ENCODE measurements at places on chromosomes 3 and 15.
A peak's percentile ranks its signal among the peaks of the same experiment; 100 is the strongest.

- no peak for DNase-seq
Measured at GRCh38 chr3:86653661-86654205, 337.2 kb downstream of the VGLL3 start.

- DNase-seq = no peak
Measured at GRCh38 chr3:188796122-188796631, 375.6 kb upstream of the TPRG1 start.

DNA sequence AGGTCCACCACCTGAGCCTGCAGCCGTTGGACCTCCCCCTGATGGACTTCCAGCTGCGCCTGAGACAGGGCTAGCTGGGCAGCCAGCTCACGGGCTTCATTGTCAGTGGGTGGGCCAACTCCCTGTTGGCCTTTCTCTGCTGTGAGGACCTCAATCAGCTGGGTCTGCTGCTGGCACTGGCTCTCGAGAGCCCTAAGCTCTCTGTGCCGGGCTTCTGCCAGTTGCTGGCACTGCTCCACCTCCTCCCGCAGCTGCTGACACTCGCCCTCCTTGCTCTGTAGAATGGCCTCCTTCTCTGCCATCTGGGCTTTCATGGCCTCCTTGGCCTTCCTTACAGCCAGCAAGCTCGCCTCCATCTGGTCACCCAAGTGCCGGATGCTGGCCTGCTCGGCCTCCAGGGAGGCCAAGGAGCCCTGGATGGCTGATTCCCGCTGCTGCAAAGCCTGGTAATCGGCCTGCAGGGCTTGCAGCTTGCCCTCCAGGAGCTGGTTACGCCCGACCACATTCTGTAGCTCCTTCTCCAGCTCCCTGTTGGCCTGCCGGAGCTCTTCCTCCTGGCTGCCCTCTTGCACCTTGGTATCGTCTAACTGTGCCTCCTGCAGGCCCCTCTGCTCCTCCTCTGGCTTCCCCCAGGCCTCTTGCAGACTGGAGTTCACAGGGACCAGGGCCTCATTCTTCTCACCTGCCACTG lies 23.8 kb downstream of the CXCR6 start:
- DNase-seq = no peak

- DNase-seq = no peak
Measured at GRCh38 chr15:95401587-95401986, 928.9 kb upstream of the NR2F2 start.

- no peak for DNase-seq
Measured at GRCh38 chr3:175865724-175866123, 1006.6 kb downstream of the NAALADL2 start.

DNA sequence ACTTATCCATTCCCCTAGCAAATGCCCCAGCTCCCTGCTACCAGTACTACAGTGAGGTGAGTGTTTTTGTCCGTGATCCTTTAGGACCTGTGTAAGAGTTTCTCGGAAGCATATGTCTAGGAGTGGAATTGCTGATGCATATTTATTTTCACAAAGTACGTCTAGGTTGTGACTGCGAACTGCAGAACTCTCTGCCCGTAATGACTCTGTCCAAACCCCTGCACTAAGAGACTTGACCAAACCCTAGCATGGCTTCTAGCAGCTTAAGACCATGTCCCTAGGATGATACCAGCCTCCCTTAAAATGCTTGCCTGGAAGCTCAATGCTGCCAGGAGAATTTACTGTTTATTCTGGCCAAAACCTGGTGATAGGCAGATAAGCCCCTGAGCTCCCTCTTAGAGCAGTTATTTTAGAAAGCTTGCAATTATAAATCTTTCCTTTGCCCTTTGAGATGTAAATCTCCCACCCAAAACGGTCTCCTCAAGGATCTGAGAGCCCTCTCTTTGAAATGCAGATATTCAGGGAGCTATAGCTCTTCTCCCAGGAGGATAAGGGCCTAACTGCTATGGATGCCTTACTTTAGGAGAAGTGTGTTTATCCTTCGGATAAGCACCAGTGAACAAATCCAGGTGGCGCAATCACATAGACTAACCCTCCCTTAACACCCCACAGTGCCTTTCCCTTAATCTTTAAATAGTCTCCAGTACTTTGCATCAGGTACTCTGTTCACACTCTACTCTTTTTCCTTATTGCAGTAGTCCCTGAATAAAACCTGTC lies 14.7 kb upstream of the CA12 start:
- peak; percentile 66 for DNase-seq

GRCh38 chr15:53611145-53611920 lies 148.1 kb downstream of the WDR72 start:
- DNase-seq = no peak

DNA sequence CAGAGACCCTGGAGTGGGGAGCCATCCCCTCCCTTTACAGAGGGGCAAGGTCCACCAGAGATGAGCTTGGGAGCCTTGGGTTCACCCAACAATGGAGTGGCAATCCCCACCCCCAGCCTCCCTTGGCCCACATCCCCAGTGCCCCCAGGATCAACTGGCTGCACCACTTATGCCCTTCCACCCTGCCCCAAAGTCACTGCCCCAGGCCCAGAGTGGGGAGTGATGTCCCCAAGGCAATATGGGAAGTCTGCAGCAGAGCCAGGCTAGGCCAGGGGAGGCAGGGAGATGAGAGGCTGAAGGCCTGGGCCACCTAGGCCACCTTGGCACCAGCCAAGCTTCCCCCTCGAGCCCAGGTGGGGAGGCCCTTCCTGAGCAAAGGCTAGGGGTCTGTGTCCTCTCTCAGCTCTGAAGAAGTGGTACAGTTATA lies 145.5 kb downstream of the SMAD6 start:
- peak; percentile 13 for DNase-seq

DNA sequence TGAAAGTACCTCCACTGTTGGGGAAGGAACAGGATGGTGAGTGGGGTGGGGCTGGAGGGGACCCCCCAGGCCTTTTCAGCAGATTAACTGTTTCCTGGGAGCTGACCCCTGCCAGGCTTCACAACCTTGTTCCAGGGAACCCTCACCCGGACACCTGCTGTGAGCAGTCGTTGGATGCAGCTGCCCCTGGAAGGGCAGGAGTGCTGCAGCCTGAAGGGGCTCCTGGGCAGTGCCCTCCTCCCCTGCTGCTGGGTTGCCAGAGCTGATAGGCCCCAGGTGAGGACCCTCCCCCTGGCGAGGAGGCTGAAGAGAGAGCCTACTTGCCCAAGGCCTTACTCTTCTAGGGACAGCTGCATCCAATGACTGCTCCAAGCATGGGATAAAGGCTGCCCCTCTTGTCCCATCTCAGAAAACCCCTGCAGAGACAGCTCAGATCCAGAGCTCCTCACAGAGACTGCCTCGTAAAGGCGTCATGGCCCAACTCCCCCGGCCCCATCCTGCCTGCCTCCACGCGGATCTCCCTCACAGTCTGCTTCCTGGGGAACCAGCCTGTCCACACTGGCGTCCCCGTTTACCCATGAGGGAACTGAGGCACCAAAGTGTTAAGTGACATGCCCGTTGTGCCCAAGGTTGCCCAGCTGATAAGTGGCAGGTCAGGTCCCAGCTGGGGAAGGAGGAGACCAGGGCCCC lies 193.4 kb upstream of the LINGO1 start:
- no peak for DNase-seq

GRCh38 chr15:32831485-32831884 lies 113.7 kb downstream of the GREM1 start:
- no peak for DNase-seq

DNA sequence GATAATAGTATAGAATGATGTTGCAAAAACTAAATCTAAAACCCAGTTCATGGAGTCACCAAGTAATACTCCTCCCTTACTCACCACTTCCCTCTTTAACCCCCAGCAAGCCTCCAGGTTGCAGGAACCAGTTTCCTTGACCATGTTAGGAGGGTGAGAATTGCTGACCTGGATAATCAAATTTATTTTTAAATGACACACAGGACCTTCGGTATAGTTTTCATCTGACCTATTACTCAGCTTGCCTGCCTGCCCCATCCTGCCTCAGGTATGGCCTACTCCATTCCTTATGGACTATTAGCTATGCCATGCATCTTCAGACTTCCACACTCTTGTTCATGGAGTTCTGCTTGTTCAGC lies 883 bp downstream of the RTP4 start:
- no peak for DNase-seq

- DNase-seq = no peak
Measured at GRCh38 chr3:183554377-183554776, 1.1 kb downstream of the KLHL6 start.

DNA sequence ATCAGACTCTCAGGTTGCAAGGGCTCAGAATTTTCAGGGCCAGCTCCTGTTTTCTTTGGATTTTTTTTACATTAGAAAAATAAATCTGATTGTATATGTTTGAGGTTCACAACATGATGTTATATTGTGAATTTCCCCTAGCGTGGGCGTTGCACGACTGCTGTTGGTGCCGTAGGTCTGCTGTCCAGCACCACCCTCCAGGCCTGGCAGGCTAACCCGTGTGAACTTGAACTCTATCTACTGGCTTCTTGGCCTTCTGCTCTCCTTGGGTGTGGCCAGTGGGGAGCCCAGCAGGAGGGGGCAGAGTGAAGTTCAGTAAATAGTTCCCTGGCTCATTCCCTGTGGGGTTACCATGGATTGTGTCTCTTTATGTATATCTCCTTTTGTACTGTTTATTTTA lies 80.5 kb upstream of the RORA start:
- DNase-seq = no peak

DNA sequence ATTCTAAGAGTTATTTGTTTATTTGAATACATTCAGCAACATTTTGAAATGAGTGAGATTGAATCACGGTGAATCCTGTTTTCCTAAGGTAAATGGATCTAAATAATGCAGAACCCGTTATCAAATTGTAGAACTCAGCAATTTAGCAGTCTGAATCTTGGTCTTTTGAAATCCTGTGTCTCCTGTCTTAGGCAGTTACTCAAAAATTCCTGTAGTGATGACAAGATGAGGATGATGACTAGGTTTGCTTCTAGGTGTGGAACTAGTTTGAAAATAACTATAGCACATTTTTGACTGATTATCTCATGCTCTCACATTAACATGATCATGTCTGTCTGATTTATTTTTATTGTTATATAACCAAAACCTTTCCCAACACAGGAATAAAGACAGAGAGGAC lies 115.0 kb downstream of the RAP2B start:
- DNase-seq = no peak

DNA sequence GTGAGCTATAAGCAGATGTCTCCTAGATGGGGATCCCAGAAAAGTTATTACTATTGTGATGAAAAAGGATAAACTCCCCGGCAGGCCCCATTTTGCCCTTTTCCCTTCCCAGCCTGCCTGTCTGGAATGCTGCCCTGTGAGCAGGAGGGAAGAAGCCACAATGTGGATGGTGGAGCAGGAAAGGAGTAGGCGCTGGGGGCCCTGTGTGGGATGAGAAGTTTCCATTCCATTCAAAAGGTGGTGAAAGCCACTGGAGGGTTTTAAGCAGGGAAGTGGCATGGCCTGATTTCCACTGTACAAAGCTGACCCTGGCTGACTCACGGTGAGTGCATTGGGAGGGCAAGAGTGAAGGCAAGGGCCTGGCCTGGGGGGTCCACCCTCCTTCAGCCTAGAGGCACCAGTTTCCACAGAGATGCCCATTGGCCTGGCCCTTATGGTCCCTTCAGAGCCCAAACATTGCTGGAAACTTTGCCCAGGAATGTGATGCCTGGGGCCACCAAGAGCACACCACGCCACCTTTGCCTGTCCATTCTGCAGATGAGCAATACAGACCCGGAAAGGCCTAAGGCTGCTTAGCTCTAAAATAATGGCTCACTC lies 206.9 kb downstream of the RPLP1 start:
- DNase-seq = peak; percentile 8

GRCh38 chr15:52923626-52924025 lies 133.5 kb upstream of the ONECUT1 start:
- no peak for DNase-seq

GRCh38 chr3:105960381-105960780 lies 91.6 kb upstream of the CBLB start:
- peak; percentile 61 for DNase-seq

DNA sequence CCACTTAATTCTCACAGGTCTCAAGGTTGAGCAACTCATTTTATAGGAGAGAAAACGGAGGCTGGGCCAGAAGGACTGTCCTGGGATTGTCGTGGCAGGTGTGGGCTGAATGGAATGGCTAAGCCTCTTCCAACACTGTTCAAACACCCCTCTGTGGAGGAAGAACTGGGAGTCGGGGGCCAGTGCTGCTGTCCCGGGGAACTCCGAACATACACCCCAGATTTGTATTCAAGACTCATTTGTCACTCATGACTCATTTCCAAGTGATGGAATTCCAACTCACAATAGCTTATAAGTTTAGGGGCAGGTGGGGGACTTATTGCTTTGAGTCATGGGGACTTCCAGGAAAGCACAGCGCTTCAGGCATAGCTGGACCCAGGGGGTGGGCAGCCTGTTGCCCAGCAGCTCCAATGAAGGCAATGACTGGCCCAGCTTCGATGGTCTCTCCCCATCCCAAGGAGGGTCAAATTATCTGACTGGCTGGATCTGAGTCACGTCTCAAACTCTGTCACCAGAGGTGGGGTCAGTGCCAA lies 72.5 kb downstream of the TM2D3 start:
- DNase-seq = no peak

GRCh38 chr3:62679988-62680387 lies 195.2 kb downstream of the CADPS start:
- DNase-seq = no peak

DNA sequence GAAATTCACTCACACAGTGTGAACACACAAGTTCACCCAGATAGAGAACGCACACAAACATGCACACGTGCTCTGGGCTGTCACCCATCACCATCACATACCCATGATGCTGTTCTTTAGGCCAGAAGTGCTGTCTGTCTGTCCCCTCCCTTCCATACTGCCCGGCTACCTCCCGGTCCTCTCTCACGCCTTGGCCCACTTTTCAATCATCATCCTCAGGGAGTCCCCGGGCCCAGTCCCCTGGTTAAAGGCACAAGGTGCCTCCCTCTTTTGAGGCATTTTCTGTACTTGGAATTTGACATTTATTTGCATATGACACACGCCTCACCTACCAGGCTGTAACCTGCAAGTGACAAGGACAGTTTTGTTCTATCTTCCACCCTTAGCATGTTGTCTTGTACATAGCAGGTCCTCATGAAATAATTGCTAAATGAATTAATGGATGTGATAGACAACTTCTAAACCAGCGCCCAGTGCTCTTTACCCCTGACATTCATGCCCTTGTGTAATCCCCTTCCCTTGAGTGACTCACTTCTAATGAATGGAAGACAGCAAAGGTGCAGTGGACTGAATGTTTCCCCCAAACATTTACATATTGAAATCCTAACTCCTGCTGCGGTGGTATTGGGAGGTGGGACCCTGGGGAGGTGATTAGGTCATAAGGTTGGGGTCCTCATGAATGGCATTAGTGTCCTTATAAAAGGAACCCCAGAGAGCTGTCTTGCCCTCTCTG lies 73.9 kb upstream of the ADPGK start:
- DNase-seq = no peak

GRCh38 chr3:96863129-96863740 lies 48.8 kb downstream of the EPHA6 start:
- DNase-seq = peak; percentile 37

GRCh38 chr15:98955331-98955730 lies 52.3 kb downstream of the PGPEP1L start:
- DNase-seq = no peak

DNA sequence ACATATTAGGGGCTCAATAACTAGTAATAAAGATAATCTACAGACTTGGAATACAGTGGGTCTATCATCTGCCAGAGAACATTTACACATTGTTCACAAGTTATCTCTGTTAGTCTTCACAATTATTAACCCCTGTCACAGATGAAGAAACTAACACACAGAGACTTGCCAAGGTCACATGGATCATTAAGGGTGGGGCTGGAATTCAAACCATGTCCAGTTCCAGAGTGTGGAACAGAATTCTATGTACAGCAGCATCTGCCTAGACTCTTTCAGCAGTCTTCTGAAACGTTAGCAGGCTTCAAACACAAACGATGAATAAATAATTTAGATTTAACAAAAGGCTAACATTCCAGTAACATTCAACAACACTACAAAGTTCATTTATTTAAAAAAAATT lies 673.9 kb upstream of the NR2F2 start:
- DNase-seq = no peak

Data from D341Med (cell line).